LNCaP clone FGC (cell line): ENCODE measurements at places on chromosomes 4 and X.

DNA sequence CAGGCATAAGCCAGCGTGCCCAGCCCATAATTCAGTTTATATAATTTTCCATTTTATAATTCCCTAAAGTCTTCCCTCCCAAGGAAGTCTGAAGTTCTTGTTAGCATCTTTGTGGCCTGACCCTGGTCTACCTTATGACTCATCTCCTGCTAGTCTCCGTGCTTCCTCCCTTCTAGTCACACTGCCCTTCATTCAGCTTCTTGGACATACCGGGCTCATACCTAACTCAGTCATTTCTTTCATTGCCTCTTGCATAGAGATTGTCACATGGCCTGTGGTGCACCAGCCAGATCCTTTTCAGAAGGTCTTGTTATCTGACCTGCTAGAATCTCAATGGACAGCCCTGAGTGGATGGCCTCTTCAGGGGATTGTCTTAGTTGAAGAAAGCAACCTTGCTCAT, 22.8 kb upstream of the MAML3 start:
- no peak for DNase-seq

DNA sequence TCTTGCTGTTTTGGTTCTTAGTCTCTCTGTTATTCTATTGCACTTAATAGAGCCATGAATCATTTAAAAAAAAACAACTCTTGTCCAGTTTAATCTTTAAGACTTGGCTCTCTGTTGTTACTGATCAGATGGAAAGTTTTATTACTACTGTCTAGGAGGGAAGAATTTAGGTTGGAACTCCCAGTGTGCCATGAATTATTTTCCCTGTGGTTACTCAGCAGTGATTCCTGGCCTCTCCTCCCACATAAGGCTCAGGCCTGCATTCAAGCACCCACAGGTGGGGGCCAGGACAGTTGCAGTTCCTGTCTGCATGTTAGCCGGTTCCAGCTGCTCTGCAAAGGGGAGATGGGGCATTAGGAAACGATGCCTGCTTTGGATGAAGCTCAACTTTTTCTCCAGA, 29.8 kb upstream of the ESX1 start:
- no peak for DNase-seq

- DNase-seq: no peak
Measured at GRCh38 chrX:8204169-8204935, 33.3 kb upstream of the VCX2 start.

GRCh38 chrX:39309018-39309635, 507.9 kb downstream of the MID1IP1 start:
- no peak for DNase-seq

DNA sequence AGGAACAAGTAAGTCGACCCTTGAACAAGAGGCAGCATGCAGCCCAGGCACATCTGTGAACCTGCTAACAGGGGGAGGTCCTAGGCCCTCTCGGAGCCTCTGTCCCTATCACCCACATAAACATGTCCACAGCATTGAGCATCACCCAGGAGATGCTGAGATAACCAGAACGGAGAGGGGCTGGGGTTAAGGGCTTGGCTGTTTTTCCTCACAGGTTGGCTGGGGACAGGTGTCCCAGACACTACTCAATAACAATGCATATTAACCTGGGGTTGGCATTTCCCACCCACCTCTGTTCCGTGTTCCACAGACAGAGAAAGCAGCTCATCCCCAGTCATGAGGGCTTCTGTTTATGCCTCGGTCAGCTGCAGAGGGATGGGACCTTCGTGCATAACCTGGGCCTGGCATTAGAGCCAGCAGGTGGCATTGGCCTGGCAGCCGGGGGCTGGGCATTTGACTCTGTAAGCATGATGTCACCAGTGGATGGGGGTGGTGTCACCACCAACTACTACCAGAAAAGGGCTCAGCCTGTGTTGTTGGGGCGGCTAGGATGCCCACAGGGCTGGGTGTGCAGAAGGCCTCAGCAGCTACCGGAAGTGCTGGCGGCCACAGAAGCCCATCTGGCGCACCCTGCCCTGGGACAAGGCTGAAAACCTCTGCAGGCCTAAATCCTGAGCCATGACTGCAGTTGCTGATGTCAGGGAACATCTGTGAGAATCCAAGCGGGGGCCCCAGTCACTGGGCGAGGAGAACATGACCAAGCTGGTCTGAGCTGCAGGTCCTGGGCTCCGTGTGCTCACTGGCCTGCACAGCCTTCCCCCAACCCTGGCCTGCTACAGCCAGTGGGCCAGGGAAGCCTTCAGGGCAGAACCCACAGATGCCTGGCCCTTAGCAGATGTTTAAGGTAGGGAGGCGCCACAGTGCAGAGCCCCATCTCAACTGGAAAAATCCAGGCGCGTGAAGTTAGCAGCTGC, 351.4 kb downstream of the NR3C2 start:
- no peak for DNase-seq

GRCh38 chrX:138150709-138151108, 560.8 kb downstream of the FGF13 start:
- no peak for DNase-seq

DNA sequence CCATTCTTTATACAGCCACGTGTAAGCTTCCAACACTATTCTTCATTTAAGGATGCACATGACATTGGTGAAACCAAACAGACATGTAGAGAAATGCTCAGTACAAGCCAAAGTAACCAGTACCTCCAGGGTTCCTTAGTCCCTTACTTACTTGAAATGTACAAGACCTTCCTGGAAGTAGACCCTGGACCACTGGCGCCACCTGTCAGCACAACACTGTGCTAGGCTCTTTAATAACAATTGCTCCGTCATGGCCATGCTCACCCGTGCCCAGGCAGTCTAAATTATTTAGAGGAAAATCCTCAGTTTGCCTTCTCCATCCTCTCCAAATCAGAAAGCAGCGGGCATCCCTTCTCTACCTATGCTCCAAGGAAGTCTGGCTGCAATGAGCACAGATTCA, 52.7 kb downstream of the ADGRA3 start:
- no peak for DNase-seq

- no peak for DNase-seq
Measured at GRCh38 chr4:172134521-172134920, 321.3 kb downstream of the GALNTL6 start.

DNA sequence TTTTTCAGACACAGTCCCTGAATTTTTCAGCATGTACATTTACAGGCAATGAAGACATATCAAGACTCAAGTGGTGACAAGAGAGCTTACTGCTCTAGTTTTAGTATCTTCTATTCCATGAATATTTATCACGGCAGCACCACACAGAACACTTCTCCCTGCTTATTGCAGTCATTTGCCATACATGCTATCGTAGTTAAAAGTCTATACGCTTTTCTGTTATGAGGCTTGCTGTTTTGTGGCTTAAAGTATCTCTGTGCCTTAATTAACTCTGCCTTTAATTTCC, 65.4 kb upstream of the GK2 start:
- no peak for DNase-seq

DNA sequence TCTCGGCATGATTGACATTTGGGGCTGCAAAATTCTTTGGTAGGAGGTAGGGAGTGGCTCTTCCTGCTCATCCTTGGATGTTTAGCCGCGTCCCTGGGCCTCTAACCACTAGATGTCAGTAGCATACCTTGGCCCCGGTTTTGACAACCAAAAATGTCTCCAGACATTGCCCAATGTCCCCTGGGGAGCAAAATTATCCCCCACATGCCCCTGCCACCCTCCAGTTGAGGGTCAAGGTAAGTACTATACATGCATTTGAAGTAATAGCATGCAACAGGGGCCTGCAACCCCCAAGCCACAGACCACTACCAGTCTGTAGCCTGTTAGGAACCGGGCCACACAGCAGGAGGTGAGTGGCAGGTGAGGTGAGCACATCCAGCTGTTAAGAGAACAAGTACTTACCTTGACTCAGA, 17.6 kb upstream of the KIAA1210 start:
- no peak for DNase-seq

GRCh38 chr4:133145758-133146573, 3.1 kb upstream of the PCDH10 start:
- no peak for DNase-seq

DNA sequence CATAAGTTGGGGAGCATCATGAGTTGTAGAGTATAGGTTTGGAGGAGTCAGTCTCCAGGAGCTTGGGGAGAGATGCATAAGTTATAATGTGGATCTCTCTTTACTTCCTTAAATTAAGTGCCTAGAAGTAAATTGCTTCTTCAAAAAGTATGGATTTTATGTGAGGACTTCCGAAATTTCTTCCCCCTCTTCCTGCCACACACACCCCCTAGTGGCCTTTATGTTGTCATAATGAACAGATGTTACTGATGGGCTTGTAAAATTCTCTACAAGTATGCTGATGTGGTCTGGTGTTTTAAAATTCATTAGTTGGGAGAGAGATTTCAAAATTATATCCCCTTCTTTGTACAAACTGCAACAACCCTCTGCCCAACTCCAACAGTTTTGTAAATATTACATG, 2.3 kb upstream of the METTL14 start:
- DNase-seq: no peak

GRCh38 chrX:39204945-39205344, 403.7 kb downstream of the MID1IP1 start:
- no peak for DNase-seq

DNA sequence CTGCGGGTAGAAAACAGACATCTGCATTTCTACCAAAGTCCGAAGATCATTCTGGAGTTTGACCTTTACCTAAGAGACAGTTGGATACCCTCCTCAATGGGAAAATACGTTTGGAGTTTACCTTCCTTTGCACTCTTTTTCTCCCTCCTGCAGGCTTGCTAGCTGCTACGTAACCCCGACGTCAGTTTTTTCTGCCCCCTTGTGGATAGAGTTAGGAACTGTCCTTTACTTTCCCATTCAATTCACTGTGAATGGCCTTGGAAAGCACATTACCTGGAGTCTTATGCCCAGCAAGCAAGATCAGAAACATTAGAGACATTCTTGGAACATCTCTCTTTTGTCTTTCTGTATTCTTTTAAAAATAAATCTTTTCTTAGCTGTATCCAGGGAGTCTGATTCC, 250.7 kb downstream of the NAP1L3 start:
- no peak for DNase-seq

DNA sequence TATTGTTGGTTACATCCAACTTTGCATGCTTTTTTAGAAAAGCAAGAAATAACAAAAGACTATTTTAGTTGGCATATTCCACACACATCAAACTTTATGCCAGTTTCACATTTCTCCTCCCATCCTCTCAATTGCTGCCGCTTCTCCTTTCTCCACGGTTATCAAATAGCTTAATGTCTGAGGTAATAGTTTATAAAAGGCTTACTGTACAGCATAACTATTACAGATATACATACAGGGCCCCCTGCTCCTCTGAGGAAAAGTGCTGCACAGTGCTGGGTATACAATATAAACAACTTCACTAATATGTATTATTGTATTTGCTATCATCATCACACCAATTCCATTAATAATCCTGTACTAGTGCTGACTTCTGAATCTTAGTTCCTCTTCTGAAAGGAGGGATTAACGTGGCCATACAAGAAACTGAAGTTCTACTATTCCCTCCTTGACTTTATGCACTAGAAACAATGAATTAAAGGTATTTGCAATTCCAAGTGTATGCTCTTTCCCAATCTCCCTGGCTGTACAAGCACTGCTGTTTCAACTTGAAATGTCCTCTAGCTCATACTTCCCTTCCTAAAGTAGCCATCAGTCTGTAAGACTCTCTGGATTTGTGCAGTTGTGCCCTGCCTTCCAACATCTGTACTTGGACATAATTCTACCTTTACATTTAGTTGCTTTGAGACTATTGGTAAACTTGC, 2.5 kb downstream of the CCNI start:
- DNase-seq: no peak
